Myocyte (in vitro differentiated cells): ENCODE measurements at places on chromosomes 2 and 18. TPM values are rescaled to one million over a fixed set of nuclear protein-coding genes. Genes with fewer than 3 reads are reported as not detected.

TIA1 gene
- 97.5 and 115 TPM in 2 replicates for total RNA-seq

MYO5B gene
- total RNA-seq: 14.7 and 24.8 TPM in 2 replicates

FBXO36 gene
- total RNA-seq: 1.5 and 2.1 TPM in 2 replicates

COL6A3 gene
- total RNA-seq: 9.0 and 9.1 TPM in 2 replicates

IL36A gene
- total RNA-seq: not detected in 2 replicates

LRRC30 gene
- total RNA-seq: not detected in 2 replicates

DSC2 gene
- not detected in 2 replicates for total RNA-seq

CHST9 gene
- not detected in 2 replicates for total RNA-seq

SCN7A gene
- 0.16 and 0.21 TPM in 2 replicates for total RNA-seq

C18orf54 gene
- total RNA-seq: 1.8 and 3.0 TPM in 2 replicates

HSBP1L1 gene
- not detected in 2 replicates for total RNA-seq

OSR1 gene
- total RNA-seq: 2.5 TPM in 2 replicates

GPATCH11 gene
- 8.6 and 8.8 TPM in 2 replicates for total RNA-seq

CMPK2 gene
- 0.51 and 0.57 TPM in 2 replicates for total RNA-seq
